Thoracic aorta (tissue), 2 donors: ENCODE measurements at places on chromosomes 13 and 19. TPM values are rescaled to one million over a fixed set of nuclear protein-coding genes. Genes with fewer than 3 reads are reported as not detected.

The PTPRH gene
- total RNA-seq, result 0.14 TPM

The KIR2DL4 gene
- 0.54 TPM for total RNA-seq

The PIP5K1C gene
- 82.6 TPM for total RNA-seq

The RASAL3 gene
- 4.1 TPM for total RNA-seq

The CEBPA gene
- total RNA-seq, result 4.7 TPM
